HuH-7 (cell line): ENCODE measurements at places on chromosomes 13 and 19.
A peak's percentile ranks its signal among the peaks of the same experiment; 100 is the strongest.

GRCh38 chr13:88071371-88071770 is 400.2 kb downstream of the SLITRK5 start:
- no peak for DNase-seq

GRCh38 chr19:40716031-40716481 is 630 bp downstream of the COQ8B start:
- DNase-seq: no peak

DNA sequence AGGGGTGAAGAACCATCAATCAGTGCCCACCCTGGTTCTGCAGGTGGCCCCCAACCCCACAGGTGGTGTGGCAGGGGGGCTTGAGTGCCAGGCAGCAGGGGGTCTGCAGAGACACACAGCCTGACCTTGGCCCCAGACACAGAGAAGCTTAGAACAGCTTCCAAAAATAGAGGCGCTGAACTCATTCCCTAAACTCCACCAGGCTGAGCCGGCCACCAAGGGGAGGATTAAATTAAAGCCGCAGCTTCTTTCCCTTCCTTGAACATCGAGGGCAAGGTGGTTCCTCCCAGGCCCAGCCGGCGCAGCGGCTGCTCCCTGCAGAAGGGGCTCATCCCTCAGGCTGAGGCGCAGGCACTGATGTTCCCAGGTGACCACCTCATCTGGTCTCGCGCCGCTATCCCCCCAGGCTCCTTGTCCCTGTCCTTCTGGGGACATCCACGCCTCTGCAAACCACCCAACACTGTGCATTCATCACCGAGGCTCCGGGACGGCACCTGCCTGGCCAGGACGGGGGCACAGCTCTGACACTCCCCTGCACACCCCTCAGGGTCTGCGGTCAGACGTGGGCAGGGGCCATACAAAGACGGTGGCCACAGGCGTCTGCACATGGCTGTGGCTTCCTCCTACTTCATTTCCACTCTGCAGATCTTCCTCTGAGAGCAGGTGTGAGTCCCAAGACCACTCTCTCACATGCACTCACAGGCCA is 30.9 kb downstream of the LAMP1 start:
- no peak for DNase-seq

GRCh38 chr19:53927739-53928138 is 18.7 kb downstream of the CACNG7 start:
- DNase-seq: no peak

GRCh38 chr19:51083783-51084182 is 1.1 kb upstream of the KLK14 start:
- no peak for DNase-seq

- DNase-seq: no peak
These were observed 50.9 kb downstream of the PEPD start for GRCh38 chr19:33470686-33471085.

GRCh38 chr13:97567510-97568243 is 133.7 kb downstream of the RAP2A start:
- DNase-seq: peak; percentile 31

GRCh38 chr19:4802711-4803110 is 11.2 kb downstream of the FEM1A start:
- DNase-seq: no peak

- no peak for DNase-seq
These were observed 1044.3 kb downstream of the DIAPH3 start for GRCh38 chr13:59119475-59119874.

- no peak for DNase-seq
These were observed 331.3 kb downstream of the UQCRFS1 start for GRCh38 chr19:28881616-28882015.

DNA sequence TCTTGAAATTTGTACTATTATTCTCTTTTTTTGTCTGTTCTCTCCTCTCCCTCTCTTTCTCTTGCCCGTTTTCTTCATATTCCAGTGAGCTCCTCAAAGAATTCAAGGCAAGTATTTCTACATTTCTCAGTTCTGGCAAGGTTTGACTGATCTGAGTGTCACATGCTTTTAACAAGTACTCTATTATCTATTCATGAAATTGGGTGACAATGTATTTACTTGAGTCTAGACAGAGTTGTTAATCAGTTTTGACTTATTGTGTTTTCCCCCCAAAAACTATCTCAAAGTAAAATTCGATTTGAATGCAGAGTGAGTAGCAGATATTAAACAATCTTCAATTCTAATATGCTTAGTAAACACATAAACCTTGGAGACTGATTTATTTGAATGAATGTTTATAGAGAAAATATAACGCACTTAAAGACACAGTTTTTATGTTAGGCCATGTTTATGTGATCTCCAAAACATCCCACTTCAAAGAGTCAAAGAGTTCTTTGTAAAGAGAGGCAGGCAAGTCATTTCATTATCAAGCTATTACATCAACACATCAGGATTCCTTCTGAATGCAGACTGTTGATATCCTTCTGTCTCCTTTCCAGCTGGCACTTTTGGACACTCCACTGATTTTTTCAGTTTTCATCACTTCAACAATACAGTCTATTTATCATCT is 166.6 kb downstream of the SLITRK6 start:
- no peak for DNase-seq

GRCh38 chr13:50448535-50448998 is 394.9 kb downstream of the DLEU7 start:
- no peak for DNase-seq

- no peak for DNase-seq
These were observed 44.2 kb upstream of the SLAIN1 start for GRCh38 chr13:77653301-77653700.

DNA sequence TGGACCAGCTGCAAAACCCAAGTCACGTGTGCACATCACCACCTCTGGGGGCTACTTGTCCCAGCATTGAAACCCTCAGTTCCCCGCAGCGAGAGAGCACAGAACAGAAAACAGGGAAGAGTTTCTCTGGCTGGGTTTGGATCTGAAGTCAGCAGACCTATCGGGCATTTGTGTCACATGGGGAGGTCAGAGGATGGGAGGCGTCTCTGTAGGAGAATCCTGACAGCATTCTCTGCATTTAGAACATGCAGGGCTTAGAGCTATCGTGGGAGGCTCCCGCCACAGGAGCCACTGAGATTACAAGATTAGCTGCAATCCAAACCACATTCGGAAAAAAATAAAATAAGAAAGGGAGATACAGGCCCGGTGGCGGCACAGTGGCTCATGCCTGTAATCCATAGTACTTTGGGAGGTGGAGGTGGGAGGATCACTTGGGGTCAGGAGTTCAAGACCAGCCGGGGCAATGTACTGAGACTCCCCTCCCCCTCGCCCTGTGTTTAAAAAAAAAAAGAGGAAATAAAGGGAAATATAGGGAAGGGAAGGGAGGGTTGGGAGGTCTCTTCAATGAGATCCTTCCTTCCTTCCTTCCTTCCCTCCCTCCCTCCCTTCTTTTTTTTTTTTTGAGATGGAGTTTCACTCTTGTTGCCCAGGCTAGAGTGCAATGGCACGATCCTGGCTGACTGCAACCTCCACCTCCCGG is 2.9 kb upstream of the TLE6 start:
- DNase-seq: no peak

DNA sequence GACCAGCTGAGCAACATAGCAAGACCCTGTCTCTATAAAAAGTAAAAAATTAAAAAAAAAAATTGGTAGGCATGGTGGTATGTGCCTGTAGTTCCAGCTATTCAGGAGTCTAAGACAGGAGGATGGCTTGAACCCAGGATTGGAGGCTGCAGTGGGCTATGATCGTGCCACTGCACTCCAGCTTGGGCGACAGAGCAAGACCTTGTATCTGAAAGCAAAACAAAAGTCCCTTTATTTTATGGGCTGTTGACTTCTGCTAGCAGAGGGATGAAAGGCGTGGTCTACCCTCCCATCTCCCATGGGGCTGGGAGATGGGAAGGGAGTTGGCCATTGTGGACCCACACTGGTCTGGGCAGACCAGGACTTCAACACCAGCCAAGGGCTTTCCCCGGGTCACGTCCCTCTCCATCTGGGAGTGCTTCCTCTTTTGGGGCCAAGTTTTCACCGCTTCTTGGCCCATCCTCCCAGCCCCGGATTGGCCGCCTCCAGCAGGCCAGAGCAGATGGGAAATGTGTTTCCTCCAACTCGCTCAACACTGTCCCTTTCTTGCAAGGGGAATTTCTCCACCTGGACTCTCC is 2.2 kb upstream of the TNFSF9 start:
- peak; percentile 64 for DNase-seq

DNA sequence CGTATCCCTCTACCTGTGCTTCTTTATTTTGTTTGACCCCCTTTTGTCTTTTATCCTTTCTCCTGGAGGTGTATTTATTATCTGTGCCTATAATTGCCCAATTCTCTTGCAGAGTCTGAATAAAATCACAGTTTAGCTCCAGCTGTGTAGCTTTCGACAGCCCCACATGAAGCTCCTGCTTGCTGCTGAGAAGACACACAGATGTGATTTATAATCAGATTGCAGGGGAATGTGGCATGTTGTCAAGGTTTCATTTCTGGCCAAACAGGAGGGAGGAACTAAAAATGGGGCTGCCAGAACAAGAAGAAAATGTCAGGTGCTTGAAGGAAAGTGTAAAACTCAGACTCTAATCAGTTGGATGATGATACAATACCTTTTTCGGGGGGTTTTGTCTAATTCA is 22.7 kb downstream of the CCNA1 start:
- DNase-seq: no peak

DNA sequence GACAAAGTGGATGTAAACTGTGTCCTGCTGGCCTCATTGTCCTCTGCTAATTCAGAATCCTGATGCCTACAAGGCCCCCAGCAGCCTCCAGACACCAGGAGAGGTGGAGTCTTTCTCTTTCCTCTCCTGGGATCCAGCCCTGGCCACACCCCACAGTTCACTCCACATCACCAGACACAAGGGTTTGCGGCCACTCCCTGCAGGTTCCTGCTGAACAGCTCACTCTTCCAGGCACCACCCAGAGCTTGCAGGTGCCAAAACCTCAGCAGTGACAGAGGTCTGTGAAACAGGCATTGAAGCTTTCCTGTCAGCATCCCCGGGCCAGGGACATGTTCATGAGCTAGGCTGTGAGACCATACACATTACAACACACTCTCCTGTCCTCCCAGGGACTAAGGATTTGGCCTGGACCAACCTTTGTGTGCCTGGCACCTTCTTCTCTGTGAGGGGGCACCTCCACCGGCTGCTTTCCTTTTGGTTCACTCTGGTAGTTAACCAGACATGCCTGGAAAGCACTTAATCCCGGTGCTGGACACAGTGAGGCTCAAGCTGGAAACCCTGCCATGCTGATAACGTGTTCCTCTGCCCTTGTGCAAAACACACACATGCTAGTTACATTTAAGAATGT is 11.1 kb upstream of the ATP12A start:
- DNase-seq: no peak

- DNase-seq: no peak
These were observed 7.3 kb upstream of the HS6ST3 start for GRCh38 chr13:96082640-96083039.

GRCh38 chr19:51204321-51204720 is 20.6 kb upstream of the CD33 start:
- DNase-seq: no peak

DNA sequence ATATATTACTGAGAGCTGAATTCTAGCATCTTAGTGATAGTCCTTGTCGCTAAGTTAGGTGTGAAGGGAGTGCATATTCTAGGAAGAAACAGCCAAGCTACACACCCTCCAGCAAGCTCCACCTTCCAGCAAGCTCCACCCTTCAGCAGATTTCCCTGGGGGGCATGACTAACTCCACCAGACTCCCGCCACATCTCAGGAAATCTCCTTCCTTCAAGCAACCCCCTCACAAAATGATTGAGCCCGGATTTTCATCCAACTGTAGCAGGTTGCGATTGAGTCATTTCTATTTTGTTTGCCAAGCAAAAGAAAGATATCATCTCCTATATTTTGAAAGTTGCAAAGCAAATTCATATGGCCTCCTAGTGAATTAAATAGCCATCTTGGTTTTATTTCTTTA is 162.1 kb upstream of the TMTC4 start:
- no peak for DNase-seq

- no peak for DNase-seq
These were observed 3.4 kb upstream of the ASPDH start for GRCh38 chr19:50516964-50517703.

DNA sequence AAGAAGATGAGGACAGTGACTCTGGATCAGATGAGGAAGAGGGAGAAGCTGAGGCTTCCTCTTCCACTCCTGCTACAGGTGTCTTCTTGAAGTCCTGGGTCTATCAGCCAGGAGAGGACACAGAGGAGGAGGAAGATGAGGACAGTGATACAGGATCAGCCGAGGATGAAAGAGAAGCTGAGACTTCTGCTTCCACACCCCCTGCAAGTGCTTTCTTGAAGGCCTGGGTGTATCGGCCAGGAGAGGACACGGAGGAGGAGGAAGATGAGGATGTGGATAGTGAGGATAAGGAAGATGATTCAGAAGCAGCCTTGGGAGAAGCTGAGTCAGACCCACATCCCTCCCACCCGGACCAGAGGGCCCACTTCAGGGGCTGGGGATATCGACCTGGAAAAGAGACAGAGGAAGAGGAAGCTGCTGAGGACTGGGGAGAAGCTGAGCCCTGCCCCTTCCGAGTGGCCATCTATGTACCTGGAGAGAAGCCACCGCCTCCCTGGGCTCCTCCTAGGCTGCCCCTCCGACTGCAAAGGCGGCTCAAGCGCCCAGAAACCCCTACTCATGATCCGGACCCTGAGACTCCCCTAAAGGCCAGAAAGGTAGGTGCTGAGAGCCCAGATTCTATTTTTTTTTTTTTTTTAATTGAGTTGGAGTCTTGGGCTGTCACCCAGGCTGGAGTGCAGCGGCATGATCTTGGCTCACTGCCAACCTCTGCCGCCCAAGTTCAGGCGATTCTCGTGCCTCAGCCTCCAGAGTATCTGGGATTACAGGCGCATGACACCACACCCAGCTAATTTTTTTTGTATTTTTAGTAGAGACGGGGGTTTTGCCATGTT is 2.3 kb downstream of the PPP1R15A start:
- no peak for DNase-seq

GRCh38 chr13:110280985-110281688 is 25.8 kb downstream of the COL4A1 start:
- no peak for DNase-seq

- DNase-seq: no peak
These were observed 31.9 kb downstream of the ATP4B start for GRCh38 chr13:113625965-113626721.

DNA sequence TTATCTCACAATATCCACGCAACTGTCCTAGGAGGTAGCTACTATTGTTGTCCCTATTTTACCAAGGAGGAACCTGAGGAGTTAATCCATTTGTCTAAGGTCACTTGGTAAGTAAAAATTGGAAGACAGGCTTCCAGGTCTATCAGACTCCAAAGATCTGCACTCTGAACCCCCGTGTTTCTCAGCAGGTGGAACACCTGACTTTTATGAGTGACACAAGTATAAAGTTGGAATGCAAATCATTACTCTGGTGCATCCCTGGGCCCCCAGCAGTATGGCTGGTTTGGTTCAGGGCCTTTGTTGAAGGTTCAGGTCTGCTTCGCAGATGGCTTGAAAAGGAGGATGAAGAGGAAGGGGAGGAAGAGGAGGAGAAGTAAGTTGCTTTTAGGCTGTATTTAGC is 46.0 kb downstream of the RGCC start:
- DNase-seq: no peak

DNA sequence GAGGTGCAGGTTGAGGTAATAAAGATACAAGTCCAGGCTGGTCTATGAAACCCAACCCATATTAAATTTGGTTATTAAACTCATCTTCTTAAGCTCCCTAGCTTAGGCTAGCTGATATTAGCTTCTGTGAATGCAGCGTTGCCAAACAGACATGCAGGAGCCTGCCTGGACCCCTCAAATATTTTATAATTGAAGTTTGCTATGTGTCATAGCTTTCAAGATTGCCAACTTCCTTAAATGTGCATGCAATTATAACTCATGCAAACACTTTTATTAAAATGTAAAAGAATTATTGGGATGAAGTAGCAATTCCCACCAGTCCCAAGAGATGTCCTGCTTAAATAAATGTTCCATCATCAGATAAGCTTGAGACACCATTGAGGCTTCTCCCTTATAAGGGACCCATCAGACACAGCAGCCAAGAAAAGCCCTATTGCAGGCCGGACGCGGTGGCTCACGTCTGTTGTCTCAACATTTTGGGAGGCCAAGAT is 51.3 kb downstream of the MBNL2 start:
- DNase-seq: no peak
